ENCODE measurements at places on chromosomes 3 and 15.

- DNase-seq = no peak
Measured at GRCh38 chr15:101488300-101489164, 975 bp downstream of the PCSK6 start.

DNA sequence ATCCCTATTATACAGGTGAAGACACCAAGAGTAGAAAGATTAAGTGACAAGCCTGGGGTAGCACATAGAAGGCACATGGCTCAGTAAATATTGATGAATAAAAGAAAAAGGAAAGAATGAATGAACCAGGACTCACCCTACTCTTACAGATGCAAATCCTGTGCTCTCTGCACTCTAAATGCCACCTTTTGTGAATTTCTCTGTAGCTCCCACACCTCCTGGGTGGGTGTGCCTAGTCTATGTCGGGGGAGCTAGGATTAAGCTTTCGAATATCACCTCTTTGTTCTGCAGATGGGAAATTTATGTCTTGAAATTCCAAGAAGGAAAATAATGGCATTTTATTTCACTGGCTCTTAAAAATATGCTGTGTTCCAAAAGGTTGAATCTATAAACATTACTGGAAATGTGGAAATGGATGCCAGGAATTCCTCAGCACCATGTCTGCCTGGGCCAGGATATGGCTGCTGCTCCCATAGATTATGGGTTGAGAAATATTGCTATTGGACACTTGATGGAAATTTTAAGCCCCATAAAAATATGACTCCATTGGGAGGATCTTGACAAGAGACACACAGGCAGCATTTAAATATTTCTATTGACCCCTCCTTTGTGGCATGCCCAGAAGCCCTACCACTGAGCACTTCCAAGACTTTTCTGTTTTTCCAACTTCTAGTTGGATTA is 43.3 kb downstream of the CCNB2 start:
- no peak for DNase-seq

DNA sequence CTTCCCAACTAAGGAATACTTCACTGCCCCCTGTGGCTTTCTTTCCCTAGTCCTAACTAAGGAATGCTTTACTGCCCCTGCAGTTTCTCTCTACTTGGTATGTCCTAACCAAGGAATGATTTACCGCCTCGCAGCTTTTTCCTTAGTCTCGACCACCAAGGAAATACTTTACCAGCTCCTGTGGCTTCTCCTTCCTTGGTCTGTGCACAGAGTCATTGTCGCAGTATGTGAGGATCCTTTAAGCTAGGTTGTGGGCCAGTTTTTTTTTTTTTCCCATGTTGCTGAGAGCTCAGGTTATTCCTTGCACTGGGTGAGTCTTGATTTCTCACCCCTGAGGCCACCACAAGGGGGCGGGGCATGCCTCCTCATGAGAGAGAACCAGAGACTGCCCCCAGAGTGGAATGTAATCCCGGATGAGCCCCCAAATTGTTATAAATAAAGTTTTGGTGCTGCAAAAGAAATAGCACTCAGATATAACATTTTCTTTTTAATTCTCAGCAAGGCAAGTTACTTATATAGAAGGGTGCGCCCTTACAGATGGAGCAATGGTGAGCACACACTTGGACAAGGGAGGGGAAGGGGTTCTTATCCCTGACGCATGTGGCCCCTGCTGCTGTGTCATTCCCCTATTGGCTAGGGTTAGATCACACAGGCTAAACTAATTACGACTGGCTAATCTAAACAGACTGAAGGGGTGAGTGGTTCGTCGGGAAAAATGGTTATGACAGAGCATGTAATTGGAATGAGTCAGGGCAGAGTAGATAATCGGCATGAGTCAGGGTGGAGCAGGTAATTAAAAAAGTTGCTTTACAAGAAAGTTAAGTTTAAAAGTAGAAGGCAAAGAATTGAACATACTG is 27.0 kb downstream of the NDUFB4 start:
- DNase-seq = no peak

DNA sequence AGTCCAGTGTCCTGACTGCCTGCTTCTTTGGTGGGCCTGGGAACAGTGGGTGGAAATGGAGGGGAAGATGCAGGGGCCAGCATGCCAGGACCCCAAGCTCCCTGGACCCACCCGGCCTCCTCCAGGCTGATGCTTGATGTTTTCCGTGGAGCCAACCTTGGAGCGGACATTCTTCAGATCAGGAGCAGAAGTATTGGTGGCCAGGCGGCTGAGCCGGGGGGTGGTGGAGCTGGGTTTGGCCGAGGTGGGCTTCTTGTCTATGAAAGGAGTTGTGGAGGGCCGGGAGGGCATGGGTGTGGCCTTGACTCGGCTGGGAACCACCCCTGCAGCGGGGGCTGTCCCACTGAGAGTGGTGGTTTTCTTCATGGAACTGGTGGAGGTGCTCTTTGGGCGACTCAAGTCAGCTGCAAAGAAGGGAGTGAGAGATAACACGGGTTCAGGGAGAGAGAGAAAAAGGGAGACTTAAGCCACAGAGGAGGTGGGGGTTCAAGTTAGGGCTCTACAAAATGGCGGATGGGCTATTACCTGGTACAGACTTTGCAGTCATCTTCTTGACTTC is 67.8 kb downstream of the DHX30 start:
- DNase-seq = no peak
